SK-N-DZ (cell line): ENCODE measurements at places on chromosomes 13 and 19.

- DNase-seq: no peak
These were observed 97.5 kb downstream of the RAB20 start for GRCh38 chr13:110463871-110464510.

GRCh38 chr13:48154671-48155070 lies 59.8 kb upstream of the MED4 start:
- DNase-seq: no peak

DNA sequence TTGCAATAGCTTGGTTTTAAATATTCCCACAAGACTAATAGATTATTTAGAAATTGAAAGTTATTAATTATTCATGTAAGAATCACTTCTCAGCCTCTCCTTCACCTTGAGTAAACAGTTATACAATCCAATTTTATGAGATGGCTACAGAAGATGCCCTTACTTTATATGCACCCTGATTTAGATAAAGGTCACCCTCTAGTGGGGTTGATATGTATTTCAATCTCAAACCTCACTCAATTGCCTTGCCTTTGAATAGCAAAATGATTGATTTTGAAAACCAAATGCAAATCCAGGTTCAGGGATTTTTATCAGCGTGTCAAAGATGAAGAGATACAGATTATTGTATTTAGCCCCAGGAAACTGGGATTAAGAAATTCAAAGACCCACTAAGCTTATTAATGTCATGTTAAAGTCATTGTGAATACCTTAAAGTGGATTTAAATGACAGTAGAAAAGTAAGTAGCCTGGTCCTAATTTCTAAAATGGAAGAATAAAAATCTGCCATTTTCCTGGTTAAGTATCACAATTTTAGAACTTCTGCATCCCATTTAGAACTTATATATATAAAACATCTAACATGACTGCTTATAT lies 305.1 kb downstream of the ITGBL1 start:
- DNase-seq: peak; percentile 55

GRCh38 chr19:55463583-55464031 lies 944 bp downstream of the C19orf85 start:
- DNase-seq: no peak

GRCh38 chr13:46529216-46529919 lies 23.6 kb upstream of the LRCH1 start:
- no peak for DNase-seq
